ENCODE measurements at places on chromosomes 3 and 15.

DNA sequence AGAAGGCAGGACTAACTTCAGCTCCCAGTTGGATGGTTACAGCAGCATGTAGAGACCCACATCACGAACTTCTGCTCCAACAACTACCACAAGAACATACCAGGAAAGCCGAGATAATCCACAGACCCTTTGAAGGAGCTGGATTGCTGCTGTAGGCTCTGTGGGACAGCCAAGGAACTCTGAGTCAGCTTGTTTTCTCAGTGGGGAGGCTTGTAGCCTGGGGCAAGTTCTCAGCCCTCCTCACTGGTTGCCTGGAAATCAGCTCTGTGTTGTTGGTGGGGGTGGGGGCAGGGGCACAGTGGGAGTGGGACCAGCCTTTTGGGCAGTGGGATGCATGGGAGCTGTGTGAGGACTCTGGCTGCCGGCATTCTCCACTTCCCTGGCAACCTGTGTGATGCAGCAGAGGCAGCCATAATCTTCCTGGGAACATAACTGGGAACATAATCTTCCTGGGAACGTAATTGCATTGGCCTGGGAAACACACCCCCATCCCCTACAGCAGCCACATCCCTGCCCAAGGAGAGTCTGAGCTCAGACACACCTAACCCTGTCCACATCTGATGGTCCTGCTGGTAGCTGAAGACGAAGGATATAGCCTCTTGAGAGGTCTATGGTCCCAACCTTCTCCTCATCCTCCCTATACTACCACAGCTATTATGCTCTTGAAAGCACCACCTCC is 153.1 kb downstream of the PEAK1 start:
- no peak for DNase-seq

DNA sequence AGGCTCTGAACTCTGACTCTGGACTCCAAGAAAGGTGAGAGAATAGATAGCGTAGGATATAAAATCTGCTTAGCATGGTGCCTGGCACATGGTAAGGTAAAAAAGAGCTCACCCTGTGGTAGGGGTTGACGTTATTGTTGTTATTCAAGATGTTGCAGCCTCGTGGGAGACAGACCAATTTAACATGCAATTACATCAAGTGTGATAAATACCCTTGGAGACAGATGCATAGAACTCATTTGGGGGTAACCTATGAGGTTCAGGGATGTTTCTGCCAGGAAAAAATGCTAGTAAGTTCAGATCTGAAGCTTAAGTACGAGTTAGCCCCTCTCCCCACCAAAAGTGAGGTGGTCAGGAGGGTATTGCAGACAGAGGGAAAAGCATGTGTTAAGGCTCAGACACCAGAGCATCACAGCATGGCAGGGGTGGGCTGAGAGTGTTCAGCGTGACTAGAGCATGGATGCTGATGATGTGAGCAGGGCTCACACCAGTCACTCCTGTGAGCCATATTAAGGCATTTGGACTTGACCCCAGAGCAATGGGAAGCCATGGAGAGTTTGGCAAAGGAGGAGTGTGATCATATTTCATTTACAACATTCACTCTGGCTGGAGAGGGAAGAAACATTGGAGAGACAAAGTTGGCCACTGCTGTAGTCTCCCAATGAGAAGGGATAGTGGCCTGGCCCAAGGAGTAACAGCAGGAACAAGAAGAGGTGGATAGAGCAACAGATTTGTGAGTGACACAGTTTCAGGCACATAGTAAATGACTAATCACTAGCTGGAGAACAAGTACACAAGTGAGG is 181.0 kb downstream of the UACA start:
- DNase-seq, result no peak

DNA sequence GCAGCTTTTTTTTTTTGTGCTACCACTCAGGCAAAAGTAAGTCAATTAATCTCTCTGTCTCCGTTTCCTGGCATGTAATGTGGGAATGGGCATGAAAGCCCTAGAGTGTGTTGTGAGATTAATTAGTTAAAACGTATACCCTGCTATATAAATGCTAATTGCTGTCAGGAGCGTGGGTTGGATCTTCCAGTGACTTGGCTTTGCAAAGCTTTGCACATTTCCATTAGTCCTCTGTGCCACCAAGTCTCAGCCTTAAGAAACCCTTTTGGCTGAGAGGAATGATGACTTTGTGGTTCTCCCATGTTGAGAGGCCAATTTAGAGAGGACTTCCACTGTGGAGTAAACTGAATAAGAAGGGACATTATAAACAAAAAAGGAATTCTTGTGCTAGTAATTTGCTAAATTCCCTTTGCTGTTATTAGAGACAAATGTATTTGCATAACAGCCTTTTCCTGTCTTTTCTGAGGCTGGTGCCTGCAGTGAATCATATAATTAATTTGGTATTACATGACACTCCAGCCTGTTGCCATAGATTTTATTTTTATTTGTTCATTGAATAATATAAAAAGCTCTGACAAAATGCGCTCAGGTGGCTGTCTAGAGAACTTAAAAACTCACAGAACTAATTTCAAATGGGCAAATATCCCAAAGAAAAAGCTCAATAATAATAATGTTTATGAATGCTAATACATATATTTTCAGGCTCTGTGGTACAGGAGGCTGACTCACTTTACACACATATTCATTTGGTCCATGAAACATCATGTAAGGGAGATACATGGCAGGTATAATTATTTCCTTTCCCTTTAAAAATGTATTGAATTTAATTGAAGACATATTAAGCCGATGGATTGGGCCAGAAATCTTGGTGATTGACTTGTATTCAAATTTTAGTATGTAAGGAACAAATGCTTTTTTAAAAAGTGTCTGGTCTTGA is 82.7 kb downstream of the IL1RAP start:
- no peak for DNase-seq

GRCh38 chr3:71254281-71255057 is 329.1 kb downstream of the FOXP1 start:
- no peak for DNase-seq

DNA sequence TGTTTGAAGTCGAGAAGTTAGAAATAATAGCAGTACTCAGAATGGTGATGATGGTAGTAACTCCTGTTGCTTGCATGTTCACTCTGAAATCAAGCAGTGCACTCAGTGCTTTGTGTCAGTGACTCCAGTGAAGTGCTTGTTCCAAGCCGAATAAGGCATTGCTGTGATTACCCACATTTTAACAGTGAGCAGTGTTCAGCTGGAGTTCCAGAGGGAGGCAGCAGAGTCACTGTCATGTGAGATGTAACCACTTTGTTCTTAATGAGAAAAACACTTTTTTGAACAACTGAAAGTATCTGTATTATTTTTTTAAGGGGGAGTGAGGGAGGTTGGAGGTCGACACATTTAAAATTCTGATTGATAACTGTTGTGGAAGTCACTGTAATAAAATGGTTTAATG is 3.7 kb downstream of the MDFIC2 start:
- DNase-seq, result no peak

- DNase-seq, result no peak
These were observed 244.7 kb upstream of the TBL1XR1 start for GRCh38 chr3:177441813-177442646.
